ENCODE measurements at places on chromosomes 2 and 18.

- no peak for DNase-seq
These were observed 63.5 kb downstream of the COL5A2 start for GRCh38 chr2:189116087-189116486.

DNA sequence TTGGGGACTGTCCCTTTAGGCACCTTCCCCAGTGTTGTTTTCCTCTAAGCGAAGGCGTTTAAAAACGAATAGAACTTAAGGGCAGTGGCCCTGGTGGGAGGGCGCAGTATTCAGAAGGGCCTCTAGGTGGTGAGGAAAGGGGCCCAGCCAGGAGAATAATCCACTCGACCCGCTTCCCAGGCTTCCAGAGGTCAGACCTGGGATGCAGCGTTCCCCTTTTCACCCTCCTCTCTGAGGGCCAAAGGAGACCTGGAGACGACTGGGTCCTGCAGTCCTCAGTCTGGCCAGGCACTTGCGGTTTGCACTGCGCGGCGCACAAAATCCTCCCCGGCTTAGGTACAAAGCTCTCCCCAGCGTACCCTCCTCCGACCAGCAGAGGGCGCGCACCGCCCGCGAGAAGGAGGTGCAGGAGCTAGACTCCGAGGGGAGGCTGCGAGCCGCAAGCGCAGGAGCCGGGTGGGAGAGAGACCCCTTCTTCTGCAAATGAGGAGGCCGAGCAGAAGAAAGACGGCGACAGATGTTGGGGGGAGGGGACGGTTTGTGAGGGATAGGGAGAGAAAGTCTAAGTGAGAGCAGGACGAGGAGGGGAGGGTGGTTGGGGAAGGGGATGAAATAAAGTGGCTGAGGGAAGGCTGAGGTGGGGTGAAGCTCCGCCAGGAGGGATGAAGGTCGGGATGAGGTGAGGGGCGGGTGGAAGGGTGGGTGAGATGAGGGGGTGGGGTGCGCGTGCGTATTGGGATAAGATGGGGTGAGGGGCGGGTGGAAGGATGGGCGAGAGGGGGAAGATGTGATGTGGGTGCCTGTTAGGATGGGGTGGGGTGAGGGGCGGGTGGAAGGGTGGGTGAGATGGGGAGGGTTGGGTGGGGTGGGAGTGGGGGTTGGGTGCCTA lies 4.9 kb downstream of the FEV start:
- peak; percentile 89 for DNase-seq

DNA sequence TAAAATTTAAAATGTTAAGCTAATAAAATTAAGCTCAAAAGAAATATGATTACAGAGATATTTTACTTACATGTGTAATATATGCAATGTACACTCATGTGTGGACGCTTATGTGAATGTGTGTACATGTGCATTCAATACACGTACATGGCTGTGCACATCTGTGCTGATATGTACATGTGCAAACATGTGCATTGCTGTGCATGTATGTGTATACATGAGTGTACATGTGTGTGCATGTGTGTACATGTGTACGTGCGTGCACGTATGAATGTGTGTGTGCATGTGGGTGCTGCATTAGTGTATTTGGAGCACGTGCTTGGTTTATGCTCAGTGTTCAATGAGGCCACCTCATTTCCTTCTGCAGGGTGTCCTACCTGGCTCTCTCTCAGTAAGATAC lies 88.2 kb upstream of the TMEM18 start:
- no peak for DNase-seq

GRCh38 chr2:6492573-6492972 lies 373.1 kb downstream of the CMPK2 start:
- no peak for DNase-seq

- DNase-seq: no peak
These were observed 33.4 kb upstream of the SERPINB7 start for GRCh38 chr18:63741769-63742168.

- no peak for DNase-seq
These were observed 6.6 kb upstream of the MTHFD2 start for GRCh38 chr2:74191596-74192380.

DNA sequence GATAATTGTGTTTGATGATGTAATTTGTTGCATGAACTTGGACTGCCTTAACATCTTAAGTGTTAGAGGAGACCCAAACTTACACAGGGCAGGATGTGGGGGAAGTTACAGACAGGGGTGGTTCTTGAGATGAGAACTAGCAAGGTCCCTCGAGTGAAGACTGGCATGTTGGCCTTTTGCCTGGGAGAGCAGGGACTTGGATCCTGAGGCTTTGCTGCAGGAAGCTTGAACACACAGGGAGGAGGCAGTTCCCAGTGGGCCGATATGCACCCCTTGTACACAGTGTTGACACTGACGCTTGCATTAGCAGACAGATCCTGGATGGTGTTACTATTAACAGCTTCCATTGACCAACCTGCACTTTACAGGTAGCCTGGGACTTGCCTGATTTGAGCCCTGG lies 47.5 kb downstream of the CHRNA1 start:
- no peak for DNase-seq
